ENCODE measurements at places on chromosomes 2 and 18.

DNA sequence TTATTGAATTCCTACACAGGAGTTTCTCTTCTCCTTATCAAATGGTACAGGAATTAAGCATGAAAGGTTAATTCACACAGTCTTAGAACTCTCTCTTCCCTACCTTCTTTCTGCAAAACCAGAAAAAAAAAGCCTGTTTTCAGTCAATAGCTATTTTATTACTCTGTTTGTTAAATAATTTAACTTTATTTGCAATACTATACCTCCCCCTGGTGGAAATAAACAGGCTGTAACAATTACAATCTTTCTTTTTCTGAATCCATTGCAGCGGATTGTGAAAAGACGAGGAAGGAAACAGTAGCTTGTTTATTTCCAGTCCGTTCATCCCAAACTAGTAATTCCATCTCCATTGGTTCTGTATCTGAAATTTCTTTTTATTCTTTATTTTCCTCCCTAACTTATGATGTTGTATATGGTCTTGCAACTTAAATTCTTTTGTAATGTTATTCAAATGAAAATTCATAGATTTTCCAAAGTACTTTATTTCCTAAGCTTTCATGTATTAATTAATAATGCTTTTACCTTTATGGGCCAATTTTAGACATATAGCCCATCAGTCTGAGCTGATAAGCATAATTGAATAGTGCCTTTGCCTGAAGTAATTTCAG lies 165.2 kb downstream of the SH3BP4 start:
- peak; percentile 64 for DNase-seq

- DNase-seq = no peak
Observed at GRCh38 chr2:219531639-219532377, 11.8 kb downstream of the CHPF start.

GRCh38 chr2:173235947-173236803 lies 118.5 kb upstream of the CDCA7 start:
- peak; percentile 69 for DNase-seq

GRCh38 chr2:25441353-25441752 lies 99.6 kb upstream of the DNMT3A start:
- no peak for DNase-seq

GRCh38 chr2:239273280-239274234 lies 127.3 kb downstream of the HDAC4 start:
- no peak for DNase-seq

- DNase-seq = no peak
Observed at GRCh38 chr18:52950155-52950554, 610.2 kb downstream of the DCC start.

DNA sequence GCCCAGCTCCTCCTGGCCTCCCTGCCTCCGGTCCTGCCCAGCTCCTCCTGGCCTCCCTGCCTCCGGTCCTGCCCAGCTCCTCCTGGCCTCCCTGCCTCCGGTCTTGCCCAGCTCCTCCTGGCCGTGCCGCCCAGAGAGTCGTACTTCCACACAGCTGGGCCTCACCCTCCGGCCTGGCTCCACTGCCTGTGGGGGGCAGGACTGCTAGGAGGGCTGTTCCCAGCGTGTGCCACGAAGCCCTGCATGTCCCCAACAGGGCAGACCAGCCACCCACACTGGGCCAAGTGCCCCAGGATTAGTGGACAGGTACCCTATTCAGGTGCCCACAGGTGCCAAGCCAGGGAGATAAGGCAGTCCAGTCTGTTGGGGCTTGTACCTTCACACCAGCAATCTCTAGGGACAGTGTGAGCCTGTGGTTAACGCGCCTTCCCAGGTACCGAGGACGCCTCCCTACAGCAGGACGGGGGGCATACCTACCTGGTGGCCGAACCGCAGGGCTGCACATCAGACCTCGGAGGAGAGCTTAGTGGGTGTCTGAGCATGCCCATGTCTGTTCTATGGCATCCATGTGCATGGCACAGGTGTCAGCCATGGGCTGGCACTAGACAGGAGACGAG lies 5.3 kb downstream of the GPC1 start:
- no peak for DNase-seq

DNA sequence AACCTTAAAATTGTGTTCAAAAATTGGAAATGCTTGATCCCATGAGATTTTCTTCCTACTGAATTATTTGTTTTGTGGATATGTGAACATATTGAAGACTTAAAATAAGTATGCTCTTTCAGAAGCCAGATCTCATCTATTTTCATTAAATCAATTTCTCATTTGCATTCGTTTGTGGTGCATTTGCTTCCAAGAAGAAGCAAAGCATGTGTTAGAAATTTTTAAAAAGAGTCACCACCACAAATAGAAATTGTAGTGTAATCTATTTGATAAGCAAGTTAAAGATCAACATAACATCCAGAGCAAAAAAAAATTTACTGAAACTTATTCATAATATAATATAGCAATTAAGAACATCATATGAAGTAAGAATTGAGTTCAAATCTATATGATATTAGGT lies 300.9 kb upstream of the SYT4 start:
- no peak for DNase-seq

- DNase-seq = no peak
Observed at GRCh38 chr2:28378679-28379584, 13.7 kb upstream of the FOSL2 start.

DNA sequence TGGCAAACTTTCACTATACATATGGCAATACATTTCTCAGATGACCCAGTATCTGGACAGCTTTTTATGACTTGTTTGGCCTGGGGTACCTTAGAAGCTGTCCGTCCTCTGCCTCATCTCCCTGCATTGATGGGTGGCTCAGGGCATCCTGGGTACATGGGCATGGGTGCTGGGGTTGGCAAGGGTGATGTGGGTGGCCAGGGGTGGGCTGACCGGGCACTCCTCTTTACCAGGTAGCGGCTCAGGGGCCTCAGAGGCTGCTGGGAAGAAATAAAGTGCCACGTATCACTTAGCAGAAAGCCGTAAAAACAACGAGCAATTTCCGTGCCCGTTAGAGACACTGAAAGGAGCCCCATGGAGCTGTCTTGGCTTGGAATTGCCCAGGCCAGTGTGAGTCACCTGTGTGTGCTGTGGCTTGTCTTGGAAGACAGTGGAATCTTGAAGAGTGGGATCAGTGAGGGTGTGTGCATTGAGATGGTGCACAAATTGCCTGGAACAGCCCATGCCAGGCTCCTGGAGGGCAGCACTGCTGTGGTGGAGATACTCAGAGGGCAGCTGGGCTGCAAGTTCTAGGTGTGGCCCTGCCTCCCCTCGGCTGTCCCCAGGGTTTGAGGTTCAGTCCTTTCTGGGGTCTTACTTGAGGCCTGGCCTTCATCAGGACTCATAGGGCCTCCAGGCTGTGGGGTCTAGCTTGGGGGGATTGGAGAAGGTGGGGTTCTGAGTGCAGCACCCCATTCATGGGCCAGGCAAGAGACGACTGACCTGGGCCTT lies 88.8 kb downstream of the FHOD3 start:
- DNase-seq = no peak

DNA sequence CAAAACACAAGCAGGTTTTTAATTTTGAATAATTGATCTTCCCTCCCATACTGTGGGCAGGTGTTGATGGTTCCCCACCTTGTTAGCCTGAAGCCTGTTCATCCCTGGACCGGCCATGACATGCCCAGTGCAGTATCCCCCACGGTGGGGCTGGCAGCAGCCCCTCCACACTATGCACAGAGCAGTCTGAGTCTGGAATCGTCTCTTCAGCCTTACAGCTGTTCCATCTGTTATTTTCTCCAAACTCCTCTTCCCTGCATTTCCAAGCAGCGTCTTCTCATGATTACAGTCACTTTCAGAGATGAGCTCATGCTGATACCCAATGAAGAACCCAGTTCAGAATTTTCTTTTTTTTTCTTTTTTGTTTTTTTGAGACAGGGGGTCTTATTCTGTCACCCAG lies 68.2 kb downstream of the ADI1 start:
- DNase-seq = no peak

GRCh38 chr18:35971661-35972196 lies 750 bp upstream of the RMP24 start:
- no peak for DNase-seq

GRCh38 chr2:220891405-220891804 lies 680.7 kb downstream of the EPHA4 start:
- peak; percentile 60 for DNase-seq

- no peak for DNase-seq
Observed at GRCh38 chr2:152506843-152507242, 171.9 kb downstream of the FMNL2 start.

- no peak for DNase-seq
Observed at GRCh38 chr18:62862466-62862865, 147.1 kb downstream of the PHLPP1 start.

Measured in neural progenitor cell (in vitro differentiated cells).